ENCODE measurements at places on chromosomes 11 and 22. TPM values are rescaled to one million over a fixed set of nuclear protein-coding genes. Genes with fewer than 3 reads are reported as not detected.

RIC3 gene
- 12.5 TPM for total RNA-seq

MPZL2 gene
- total RNA-seq, result 47.8 TPM

GLB1L3 gene
- total RNA-seq, result not detected

GRCh38 chr22:41146573-41146972 is 54.2 kb downstream of the EP300 start:
- DNase-seq, result no peak

DNA sequence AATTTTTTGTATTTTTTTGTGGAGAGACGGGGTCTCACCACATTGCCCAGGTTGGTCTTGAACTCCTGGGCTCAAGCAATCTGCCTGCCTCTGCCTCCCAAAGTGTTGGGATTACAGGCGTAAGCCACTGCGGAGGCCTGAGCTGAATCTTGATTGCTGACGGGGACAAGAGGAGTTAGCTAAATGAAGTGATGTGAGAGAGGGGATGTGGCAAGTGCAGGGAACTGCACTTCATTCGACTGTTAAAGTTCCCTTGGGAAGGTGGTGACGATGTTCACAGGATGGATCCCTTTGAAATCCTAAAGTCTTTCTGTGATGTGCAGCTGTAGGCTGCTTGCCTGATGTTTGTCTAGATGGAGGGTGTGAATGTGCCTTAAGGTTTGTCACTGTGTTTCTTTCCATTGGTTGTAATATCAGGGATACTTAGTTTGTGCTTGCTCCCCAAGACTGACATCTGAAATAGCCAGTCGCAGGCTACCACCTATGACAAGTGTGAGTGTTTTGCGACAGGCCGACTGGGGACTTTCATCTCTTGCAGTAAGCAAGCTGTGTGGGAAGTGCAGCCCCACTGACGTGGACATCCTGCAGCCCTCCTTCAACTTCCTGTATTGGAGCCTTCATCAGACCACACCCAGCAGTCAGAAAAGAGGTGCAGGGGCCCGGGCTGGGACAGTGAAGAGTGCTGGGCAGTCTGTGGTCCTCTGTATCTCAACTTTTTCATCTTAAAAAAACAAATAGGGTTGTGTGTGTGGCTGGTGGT is 19.6 kb upstream of the CCDC134 start:
- DNase-seq, result peak; percentile 67

- no peak for DNase-seq
Measured at GRCh38 chr11:9219115-9219514, 46.0 kb downstream of the DENND5A start.

DNA sequence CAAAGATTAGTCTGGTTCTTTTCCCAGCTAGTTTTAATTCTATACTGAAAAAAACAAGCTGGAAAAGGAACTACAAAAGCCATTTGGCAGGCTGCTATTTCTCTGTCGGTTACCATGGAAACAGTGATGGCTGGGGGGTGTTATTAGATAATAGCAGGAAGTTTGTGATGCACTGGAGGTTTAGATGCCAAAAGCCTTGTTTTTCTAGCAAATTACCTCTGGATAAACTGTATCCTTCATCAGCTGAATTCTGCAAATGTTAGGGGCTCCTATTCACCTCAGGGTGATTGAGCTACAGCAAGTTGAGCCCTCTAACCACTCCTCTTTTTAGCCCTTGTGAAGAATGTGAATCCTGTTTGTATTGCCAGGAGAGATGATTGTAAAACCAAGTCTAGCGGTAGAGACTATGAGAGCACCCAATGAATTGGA is 25.2 kb downstream of the ALKBH3 start:
- DNase-seq, result peak; percentile 53

DNA sequence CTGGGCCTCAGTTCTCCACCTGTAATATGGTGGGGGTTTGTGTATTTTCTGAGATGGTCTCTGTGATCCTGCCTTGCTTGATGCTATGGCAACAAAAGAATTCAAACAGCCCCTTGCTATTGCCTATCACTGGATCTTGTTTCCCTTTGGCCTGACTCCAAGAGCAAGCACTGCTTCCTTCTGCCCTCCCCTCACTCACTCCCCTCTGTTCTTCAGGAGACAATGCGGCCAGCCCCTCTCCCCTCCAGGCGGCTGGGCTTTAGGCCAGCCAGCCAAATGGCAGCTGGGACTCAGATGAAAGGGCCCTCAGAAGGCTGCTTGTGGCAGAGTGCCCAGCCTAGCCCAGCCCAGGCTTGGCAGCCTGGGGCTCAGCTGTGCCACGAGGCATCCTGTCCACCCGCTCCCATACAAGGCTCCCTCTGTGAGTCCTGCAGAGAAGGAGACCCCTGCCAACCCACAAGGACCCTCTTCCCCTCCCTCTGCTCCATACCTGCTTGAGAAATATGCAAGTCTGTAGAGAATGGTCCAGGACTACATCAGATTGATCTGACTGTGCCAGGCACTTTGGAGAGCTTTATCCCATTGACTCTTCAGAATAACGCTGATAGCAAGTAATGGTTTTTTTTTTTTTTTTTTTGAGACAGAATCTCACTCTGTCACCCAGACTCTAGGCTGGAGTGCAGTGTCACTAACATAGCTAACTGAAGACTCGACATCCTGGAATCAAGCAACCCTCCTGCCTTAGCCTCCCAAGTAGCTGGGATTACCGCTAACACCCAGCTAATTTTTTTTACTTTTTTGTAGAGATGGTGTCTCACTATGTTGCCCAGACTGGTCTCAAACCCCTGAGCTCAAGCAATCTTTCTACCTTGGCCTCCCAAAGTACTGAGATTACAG is 7.6 kb upstream of the KCTD14 start:
- peak; percentile 55 for DNase-seq

DNA sequence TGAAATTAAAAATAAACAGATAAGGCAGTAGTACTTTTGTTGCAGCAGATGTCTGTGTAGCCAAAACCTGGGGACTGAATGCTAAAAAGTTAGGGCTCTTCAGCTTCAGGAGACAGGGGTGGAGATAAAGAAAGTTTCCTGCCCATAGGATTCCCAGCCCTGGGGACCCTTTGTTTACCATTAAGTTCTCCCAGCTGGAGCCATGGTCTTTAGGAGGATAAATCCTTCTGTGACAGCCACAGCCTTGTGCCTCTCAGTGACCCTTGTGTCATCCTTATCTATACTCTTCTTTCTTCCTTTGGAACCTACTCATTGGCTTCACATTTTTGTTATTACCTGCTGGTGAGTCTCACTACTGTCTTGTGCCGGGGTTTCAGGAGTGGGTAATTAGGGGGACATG is at the start of gene OR51M1:
TSS of gene OR51M1 (plus strand) at position 237 of the 400 bp plus-strand sequence. CDS start 5,587 bp downstream, outside the sequence.
- no peak for DNase-seq

DNA sequence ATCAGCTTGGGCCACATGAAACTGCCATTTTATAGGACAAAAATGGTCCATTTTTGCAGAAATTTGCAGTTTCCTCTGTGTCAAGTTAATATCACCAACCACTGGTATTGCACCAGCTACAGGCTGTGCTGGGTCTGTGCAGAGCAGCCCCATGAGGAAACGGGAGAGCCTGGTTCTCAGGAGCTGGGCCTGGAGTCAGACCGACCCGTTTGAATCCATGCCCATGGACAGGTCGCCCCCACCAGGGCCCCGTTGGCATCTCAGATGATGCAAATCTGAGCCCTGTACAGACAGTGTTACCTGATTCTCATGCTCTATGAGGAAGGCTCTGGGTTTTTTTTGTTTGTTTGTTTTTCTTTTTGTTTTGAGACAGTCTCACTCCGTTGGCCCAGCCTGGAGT is 9.8 kb upstream of the SEC14L6 start:
- DNase-seq, result no peak

DNA sequence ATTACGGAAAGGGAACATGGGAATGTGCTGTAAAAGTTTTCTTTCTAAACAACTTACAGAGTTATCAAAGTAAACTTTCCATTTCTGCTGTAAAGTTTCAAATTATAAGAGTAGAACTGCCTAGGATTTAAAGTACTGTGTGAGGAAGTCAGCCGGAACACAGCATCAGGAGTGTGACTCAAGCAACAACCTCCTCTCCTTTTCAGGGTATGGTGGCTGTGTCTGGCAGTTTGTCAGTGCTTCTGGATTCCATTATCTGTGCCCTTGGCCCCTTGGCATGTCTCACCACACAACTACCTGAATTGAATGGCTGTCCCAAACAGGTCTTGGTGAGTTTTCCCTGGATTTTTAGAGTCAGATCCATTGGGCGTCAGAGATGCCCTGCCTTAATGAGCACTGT is 6.9 kb upstream of the TOM1 start:
- DNase-seq, result no peak

- no peak for DNase-seq
Measured at GRCh38 chr11:113789675-113790320, 10.2 kb downstream of the CLDN25 start.

- no peak for DNase-seq
Measured at GRCh38 chr11:103077554-103077953, 14.4 kb downstream of the DCUN1D5 start.

- DNase-seq, result peak; percentile 87
Measured at GRCh38 chr22:24894998-24895397, 51.5 kb downstream of the LHFPL7 start.

DNA sequence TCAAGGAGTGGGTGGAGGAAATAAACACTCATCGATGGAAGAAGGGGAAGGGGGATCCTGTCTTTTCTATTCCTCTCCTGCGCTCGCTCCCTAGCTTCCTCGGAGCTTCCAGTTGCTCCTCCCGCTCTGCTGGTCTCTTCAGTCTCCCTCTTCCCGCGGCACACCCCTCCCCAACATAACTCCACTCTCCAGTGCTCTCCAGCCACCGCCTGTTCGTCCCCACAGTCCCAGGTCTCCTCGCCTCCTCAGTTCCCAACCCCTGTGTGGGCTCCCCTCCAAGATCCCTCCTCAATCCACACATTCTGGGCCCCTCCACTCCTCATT is 438 bp downstream of the ZW10 start:
- DNase-seq, result peak; percentile 26

DNA sequence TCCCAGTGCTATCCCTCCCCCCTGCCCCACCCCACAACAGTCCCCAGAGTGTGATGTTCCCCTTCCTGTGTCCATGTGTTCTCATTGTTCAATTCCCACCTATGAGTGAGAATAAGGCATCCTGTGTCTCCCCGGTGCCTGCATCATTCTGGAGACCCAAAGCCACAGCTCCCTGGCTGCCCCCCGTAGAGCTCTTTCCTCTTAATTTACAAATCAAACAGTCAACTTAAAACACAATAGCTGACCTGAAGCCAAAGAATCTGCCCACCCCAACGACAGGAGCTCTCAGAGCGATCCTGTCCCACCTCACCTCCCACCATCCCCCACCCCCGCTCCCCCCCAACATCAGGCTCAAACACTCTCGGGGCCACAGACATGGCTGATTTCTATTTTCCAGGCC is 558.3 kb downstream of the BRD1 start:
- no peak for DNase-seq

DNA sequence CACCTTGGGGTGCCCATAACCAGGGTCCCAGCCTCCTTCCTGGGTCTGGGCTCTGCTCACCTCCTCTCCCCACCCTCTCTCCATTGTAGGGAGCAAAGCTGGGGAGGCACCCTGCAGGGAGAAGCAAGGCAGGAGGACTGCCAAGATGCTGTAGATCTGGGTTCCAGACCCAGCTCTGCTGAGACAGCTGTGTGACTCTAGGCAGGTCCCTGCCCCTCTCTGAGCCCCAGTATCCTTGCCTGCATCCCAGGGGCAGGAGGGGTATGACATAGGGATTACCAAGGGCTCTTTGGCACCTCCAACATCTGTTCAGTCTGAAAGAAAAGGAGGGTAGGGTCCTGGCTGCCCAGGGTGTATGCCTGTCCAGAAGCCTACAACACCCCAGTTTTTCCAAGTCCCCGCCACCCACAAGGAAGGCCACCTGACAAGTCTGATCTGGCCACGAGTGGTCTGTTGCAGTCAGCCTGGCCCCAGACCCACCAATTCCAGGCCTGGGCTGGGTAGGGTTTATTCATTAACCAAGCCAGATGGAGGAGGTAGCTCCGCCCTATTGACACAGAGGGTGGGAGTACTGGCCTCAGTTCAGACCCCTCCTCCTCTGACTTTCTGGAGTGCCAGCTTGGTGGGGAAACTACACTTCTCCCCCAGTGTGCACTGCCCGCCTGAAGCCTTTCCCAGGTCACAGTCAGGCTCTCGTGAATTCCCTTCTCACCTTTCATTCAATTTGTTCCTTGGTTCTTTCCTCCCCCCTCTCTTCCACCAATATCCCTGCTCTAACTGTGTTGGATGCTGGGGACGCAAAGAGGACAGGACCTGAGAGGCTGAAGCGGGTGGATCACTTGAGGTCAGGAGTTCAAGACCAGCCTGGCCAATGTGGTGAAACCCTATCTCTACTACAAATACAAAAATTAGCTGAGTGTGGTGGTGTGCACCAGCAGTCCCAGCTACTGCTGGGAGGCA is 15.0 kb downstream of the STARD10 start:
- no peak for DNase-seq

DNA sequence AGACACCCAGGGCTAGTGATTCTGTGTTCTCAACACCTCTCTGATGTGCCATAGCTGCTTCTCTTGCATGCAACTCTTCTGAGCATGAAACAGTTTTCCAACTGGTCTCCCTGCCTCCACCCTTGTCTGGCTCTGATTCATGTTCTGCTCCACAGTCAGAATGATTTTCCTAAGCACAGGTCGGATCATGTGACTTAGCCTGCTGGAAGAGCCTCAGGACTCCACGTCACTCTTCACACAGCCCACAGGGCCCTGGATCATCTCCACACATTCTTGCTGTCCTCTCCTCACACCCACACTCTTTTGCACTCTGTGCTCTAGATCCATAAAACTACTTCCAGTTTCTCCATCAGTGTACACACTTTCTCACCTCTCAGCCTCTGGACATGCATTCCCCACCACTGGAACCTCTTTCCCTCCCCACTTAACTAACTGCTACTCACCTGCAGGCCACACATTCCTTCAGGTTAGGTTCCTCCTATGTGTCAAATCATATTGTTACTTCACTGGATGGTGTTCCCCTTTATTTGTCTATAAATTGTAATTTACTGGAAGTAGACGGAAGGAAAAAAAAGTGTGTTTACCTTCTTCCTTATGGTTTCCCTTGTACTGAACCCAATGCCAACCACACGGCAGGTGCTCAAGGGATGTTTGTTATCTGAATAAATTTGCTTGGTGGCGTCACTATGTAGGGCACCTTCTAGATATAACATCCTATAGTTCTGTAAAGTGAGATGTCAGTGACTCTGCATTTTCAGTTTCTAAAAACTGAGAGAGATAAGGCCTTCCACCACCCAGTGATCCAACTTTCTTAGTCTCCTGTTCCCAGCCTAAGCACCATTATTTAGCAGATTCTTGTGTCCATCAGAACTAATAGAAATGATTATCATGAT is 133.7 kb downstream of the ETS1 start:
- DNase-seq, result peak; percentile 76

DNA sequence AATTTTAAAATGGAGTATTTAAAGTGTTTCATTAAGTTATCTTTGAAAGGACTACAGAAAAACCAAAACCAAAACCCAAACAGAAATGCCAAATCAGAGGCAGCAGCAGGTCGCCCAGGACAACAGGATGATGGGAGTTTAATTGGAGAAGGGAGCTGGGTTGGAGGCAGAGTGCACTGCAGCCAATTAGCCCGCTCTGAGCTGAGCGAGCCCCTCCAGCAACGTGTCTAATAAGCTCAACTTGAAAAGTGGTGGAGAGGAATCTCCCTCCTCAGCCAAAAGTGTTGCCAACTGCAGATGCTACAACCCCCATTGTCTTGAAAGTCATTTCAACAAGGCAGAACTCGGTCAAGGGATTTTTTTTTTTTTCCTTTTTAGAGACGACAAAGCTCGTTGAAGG is 323.9 kb downstream of the CADM1 start:
- DNase-seq, result no peak

- no peak for DNase-seq
Measured at GRCh38 chr22:23227380-23227779, 47.1 kb downstream of the BCR start.
